ENCODE measurements at places on chromosomes 13 and 19.

DNA sequence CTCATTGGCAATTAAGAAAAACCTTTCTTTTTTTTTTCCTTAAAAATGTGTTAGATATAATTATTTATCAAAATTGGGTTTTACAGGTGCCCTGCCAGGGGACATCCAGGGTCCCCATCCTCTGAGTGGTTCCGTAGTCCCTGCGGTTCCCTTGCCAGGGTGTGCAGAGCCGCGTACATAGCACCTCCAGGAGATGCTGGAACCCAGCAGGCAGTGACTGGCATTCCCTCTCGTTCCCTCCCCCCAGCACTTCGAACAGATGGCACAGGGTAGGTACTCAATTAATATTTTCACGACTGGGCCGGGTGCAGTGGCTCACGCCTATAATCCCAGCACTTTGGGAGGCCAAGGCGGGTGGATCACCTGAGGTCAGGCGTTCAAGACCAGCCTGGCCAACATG, 82.0 kb downstream of the COL4A1 start:
- DNase-seq: no peak

DNA sequence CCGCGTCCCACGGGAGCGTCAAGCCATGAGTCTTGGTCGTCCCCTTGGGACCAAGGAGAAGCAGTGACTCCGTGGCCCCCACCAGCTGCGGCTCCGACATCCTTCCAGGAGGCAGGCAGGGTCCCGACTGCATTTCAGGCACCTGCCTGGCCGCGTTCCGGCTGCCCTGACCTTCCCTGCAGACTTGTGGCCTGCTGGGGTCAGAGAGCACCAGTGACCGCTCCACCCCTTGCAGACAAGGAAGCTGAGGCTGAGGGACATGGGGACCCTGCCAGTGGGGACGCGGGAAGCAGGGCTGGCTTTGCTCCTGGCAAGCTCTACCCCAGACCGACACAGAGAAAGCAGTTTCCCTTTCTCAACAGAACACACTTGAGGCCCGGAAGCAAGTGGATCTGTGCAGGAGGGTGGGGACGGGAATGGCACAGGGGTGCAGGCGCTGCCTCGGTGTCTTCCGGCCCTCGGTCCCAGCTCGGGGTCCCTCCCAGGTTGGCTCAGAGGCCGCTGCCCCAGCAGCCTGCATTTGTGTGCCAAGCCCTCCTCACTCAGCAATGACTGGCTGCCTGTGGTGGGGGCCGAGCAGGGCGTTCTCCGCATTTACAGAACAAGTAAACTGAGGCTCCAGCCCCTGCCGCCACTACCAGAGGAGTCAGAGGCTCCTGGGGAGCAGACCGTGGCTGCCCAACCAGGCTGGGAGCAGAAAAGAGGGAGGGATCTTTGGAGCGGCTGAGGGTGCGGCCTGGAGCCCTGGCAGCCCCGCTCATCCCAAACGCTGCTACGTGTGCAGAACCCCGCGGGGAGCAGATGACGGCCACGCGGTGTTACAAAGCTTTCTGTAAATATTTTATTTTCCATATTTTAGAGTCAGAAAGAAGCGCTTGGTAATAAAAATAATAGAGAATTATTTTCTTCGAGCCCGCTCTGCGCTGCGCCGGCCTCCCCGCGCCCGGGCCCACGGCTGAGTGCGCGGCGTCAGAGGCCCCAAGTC, 43.9 kb downstream of the GAS6 start:
- no peak for DNase-seq

DNA sequence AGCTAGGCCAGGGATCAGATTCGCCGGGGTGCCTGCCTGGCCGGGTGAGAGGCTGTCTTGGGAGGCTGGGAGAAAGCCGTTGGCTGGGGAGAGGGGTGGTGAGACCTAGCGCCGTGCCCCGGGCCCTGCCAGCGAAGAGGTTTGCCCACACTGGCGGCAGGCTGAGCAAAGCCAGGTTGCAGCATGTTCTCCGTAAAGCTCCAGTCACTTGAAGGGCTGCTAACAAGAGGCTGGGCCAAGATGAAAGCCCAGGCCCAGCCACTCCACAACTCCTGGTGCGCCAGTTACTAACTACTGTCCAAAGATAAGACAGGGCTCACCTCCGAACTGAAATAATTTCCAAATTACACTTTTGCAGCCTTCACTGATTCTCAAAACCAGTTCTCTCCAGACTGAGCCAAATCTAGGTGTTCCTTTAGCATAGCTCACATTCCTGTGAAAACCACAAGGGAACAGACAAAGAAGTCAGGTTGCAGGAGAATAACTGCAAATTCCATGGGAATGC, 16.3 kb downstream of the ELAVL1 start:
- no peak for DNase-seq

GRCh38 chr13:91904597-91904996, 506.2 kb downstream of the GPC5 start:
- no peak for DNase-seq

Data from activated CD4-positive, alpha-beta T cell treated with anti-CD3 and anti-CD28 coated beads, Interleukin-2, amount 10 ng/mL, durations not matched to agents 24 days and 14 days (primary cell).